ENCODE measurements at places on chromosomes 2 and 18.
A peak's percentile ranks its signal among the peaks of the same experiment; 100 is the strongest.

DNA sequence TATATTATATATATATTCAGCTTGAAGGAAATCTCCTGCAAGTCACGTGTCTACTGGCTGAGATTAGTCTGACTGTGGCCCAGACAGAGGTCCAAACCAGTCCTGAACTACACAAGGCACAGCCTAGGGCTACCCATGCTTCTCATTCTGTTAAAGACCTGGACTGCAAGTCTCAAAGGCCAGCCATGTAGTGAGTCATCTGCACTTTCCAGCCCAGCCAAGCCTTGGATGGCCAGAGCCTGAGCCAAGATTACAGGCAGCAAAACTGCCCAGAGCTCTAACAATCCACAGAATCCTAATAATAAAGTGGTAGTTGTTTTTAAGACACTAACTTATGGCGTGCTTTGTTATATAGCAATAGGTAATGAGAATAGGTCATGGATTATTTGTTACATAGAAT lies 259.6 kb downstream of the SS18 start:
- DNase-seq, result no peak

DNA sequence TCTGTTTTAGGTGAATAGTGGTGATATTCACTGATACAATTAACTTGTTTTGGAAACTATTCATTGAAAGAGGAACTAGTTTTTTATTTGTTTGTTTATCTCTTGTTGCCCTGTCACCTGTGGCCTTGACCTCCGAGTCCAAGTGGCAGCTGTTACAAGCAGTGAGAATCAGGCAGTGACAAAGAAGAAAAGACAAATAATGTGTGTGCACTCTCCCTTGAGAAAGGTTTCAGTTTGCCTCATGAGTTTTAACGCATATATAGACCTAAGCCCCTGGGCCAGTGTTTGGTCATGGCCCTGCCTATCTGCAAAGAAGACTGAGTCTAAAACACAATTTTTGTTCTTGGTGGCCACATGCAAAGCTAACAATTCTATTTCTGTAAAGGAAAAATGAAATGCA lies 15.3 kb downstream of the KYNU start:
- DNase-seq, result no peak

DNA sequence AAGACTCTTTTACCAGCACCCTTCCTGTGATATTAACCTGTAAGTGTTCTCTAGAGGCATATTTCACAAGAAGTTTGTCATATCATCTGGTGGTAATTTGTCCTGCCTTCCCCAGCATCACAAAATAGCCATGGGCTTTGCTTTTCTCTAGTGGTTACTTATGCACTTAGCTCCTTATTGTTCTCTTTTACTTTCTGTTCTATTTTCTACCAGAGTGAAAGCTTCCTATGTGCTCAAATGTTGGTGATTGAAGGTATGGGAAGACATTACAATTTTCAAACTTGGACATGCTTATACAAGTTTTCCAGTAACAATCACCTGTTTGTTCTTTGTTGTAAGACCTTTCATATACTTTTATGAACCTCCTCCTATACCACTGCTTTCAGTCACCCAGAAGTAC lies 87.0 kb upstream of the KCNH7 start:
- DNase-seq, result no peak

DNA sequence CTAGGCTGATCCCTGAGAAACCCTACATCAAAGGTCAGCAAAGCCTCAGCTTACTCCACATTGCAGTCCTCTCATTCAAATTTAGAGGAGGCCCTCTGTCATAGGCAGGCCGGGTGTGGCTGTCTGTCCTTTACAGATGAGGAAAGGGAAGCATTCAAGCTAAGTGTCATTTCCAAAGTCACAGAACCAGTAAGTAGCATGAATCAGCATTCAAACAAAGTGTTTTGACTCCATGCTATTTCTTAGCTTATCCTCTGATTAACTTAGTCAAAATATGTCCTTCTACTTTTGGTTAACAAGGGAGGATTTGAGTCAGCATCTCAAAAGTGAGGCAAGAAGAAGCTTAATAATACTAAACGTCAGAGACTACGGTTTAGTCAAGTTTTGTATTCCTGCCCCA lies 409.0 kb upstream of the POU3F3 start:
- DNase-seq, result no peak

DNA sequence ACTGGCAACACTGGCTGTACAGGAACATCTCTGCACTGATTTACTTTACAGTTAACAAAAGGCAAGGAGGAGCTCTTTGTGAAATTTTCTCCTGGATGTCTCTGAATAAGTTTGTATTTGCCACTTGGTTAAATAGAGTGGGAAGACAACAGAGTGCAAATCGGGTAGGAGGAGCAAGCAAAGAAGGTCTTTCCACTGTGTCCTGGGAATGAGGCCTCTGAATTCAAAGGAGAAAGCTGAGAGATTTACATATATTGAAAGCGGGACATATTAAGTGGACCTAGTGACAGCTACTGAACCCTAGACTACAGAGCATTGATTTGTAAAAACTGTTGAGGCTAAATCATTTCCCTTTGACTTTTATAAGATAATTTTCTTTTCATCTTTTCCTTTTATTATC lies 117.4 kb upstream of the CHRNA1 start:
- no peak for DNase-seq

DNA sequence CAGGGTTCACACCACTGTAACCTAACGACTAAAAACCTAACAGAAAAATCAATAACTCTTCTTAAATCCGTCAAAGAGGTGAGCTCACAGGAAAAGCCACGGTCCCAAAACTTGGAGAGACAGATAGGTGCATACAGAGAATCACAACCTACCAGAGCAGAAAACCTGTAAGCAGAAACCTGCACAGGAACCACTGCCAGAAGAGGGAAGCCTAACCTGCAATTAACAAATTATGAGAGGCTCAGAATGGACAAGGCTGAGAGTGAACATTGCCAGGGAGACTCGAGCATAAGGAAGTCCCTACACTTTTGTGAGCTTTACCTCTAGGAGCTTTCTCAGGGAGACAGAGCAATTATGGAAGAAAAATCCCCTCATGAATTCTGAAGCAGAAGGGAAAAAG lies 156.2 kb upstream of the NETO1 start:
- no peak for DNase-seq

- DNase-seq, result no peak
These were observed 155.6 kb downstream of the CYP26B1 start for GRCh38 chr2:71992036-71992435.

DNA sequence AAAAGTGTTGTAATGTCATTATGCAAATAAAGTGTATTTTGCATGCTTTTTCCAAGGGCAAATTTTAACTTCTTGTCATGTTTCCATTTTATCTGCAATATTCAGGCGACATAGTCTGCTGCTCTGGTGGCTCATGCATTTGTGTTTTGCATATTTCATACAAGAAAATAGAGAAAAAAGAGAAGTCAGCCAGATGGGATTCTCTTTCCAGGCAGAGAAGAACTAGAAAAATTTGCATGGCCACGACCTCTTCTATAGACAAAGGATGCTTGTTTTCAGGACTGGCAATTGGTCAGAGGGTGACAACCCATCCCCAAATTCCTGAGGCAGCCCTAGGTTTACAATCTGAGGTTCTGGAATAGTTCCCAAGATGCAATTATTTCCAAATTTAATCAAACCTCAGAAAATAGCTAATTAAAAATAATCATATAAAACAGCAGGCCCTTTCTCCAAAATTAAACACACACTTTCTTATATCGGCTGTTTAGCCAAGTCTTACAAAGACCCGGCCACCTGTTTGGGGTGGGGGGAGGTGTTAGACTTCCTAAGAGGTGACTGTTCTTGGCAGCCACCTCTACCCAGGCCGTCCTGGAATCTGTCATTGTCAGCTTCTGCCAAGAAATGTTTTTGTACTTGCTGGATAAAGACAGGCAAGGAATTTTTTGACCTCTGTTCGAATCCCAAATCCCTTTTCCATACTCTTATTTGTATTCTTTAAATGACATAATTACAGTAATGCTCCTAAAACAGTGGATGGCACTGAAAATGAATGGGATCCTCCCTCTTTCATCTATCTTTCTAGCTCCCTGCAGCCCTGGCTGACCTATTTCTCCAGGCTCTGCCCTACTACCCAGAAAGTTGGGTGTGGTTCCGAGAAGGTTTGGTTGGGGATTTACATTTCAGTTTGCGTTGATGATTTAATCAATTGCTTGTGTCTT lies 20.8 kb upstream of the SOS1 start:
- no peak for DNase-seq

GRCh38 chr2:51290725-51291124 lies 258.8 kb upstream of the NRXN1 start:
- no peak for DNase-seq

DNA sequence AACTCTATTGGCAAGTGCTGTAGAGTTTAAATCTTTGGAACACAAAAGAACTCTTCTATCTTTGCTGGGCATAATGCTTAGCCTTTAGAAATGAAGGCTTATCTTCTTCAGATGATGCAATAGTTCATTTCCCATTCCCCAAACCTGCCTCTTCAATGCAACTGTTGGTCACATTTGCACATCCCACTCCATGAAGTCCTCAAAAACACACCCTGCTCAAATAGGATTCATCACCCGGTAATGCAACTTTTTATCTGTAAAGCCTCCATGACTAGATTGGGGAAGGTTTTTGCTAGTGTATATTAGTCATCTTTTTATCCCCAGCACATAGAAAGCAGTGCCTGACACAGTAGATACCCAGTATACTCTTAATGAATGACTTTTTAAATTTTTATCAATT lies 376.4 kb downstream of the RBM43 start:
- DNase-seq, result no peak

- no peak for DNase-seq
These were observed 60.8 kb downstream of the MBP start for GRCh38 chr18:77071711-77072292.

DNA sequence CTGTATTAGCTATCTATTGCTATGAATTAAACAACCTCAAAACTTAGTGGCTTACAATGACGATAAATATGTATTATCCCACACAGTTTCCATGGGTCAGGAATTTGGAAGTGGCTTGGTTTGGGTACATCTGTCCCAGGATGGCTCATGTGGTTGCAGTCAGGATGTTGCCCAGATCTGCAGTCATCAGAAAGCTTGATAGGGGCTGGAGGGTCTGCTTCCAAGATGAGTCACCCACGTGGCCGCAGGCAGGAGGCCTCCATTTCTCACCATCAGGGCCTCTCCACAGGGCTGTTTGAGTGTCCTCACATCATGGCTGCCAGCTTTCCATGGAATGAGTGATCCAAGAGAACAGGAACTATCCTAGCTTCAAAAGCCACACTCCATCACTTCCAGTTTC lies 46.4 kb downstream of the CHRNA1 start:
- DNase-seq, result no peak

DNA sequence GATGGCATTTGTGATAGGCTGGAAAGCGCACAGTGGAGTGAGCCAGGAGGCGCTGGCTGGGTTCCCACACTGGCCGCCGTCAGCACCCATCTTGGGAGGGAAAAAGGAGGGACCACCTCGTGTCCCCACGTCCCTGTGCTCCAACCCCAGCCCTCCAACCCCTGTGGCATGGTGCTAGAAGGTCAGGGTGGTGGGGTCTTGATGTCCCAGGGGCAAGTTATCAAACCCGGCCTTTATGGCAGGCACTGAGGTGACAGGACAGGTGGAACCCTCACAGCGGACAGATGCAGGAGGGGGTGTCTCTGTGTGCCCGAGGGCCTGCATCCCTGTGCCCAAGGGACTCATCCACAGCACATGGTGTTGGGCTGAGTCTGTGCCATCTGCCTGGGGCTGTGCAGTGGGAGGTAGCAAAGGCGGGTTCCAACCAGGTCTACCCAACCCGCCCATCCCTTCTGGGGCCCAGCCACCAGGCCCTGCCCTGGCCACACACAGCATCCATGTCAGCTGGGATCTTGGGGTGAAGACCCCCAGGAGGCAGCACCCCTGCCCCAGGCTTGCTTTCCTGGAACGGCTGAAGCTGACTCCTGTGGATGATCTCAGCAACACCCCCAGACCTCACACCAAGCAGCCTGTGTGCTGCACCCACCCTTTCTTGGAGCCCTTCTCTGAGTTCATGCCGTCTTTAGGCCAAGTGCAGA lies 246.1 kb downstream of the NDUFA10 start:
- DNase-seq, result no peak

- DNase-seq, result no peak
These were observed 120.0 kb downstream of the AQP4 start for GRCh38 chr18:26745288-26746181.

DNA sequence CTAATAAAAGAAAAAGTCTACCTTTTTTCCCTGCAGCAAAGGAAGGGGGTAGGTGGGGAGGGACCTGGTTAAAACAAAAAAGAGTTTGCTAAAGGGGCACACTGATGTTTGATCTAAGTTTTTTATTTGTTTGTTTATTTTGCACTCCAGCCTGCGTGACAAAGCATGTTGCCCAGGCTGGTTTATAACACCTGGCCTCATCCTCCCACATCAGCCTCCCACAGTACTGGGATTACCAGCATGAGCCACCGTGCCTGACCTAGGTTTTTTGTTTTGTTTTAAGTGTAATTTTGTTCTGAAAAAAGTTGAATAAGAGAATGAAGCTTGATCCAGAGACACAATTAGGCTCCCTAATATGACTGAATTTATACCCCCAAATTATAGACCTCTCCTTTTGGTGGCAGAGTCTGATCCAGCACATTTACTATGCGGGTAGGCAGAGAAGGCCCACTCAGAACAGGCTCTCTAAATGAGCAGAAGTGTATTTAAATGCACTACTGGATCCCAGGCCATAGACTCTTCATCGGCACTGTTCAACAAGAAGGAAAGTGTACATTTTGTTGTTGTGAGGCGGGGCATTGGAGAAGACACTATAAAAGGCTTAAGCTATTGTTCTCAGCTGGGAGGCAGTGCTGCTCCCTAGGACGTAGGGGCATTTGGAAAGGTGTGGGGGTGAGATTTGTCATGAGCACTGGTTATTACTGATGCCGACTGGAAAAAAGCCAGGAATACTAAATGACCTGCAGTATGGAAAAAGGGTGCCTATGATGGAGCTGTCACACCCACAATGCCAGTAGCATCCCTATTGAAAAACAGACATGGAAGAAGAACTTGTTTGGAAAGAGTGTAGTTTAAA lies 32.4 kb downstream of the MRPS9 start:
- DNase-seq, result no peak

DNA sequence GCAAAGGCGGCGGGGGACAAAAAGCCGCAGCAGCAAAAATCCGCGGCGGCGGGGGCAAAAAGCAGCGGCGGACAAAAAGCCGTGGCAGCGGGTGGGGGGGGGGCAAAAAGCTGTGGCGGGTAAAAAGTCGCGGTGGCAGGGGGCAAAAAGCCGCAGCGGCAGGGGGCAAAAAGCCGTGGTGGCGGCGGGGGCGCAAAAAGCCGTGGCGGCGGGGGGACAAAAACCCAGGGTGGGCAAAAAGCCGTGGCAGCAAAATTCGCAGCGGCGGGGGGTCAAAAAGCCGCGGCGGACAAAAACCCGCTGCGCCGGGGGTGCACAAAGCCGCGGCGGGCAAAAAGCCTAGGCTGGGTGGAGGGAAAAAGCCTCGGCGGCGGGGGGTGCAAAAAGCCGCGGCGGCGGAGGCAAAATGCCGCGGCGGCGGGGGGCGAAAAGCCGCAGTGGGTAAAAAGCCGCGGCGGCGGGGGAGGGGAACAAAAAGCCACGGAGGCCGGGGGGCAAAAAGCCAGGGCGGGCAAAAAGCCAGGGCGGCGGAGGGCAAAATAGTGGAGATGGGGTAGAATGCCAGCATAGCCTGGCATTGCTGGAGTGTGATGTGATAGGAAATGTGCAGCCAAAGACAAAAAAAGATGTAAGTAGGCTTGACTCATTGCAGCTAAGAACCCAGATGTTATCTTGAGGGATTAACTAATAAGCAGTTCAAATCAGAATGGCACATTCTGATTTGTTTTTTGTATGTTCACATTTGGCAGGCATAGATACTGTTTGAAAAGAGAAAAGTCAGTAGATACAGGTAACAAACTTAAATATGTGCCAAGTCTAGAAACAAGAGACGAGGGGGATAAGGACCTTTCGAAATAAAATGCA lies 1076.3 kb downstream of the RPIA start:
- no peak for DNase-seq

- peak; percentile 84 for DNase-seq
These were observed 46.9 kb upstream of the CNOT11 start for GRCh38 chr2:101205521-101206479.
